Urinary bladder (tissue), 4 donors: ENCODE measurements at places on chromosomes 4 and X. TPM values are rescaled to one million over a fixed set of nuclear protein-coding genes. Genes with fewer than 3 reads are reported as not detected.

DNA sequence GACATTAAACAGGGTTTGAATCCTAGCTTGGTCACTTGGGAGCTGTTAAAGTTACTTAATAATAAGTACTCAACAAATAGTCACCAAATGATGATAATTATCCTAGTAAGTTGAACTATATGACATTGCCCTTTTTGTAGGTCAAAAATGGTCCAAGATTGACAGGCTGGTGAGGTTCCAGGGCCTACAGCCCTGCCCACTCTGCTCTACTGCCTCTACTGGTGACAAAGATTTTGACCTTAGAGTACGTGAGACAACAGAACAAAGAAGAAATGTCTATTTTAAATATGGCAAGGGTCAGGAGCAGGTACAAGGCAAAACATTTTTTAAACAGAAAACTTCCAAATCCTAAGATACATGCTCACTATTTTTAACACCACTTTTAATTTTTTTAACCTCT, 572 bp upstream of the SMPX start:
- DNase-seq, result no peak

RTL5 gene
- polyA plus RNA-seq, result 10.0 TPM

DNA sequence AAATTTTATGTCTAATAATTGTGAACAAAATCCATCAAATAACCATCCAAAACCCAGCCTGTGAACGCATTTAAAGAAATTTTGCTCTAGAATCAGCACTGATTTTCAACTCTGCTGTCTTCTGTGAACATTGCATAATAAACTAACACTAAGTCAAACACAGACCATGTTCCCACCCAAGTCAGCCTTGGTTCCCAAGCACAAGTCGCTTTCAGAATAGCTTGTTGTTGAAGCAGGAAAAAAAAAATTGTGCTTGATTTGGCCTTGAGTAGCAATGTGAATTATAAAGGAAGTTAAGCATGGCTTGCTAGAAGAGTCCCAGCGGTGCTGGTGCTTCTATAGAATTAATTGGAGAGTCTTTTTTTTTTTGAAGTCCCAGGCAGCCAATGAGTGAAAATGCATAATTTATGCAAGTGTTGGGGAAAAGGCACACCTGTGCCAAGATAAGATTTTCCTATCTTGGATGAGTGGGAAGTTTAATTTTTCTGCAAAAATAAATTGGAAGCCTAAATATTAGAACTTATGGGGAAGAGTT, 42.1 kb downstream of the HHIP start:
- no peak for DNase-seq

- DNase-seq, result no peak
Measured at GRCh38 chr4:80307183-80307735, 28.3 kb upstream of the CFAP299 start.

DNA sequence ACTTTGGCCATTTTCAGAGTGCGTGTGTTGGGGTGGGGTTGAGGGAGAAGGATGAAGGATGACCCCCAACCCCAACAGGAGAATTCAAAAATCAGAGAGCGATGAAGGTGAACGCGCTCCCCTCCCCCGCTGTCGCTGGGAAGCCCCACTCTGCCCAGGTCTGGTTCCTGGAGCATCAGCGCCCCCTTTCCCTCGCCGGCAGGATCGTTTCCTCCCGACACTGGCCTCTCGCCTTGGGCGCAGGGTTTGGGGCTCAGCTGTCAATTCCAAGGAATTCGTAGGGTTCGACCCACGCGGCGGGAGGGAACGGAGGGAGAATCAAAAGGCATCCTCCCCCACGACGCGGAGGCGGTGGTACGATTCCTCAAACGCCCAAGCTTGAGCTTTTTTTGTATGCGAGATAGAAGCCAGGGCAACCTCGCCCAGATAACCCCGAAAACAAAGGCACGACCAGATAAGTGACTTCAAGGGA, 1.0 kb upstream of the PDGFRA start:
- DNase-seq, result peak; percentile 62

TMEM31 gene
- polyA plus RNA-seq, result not detected

DNA sequence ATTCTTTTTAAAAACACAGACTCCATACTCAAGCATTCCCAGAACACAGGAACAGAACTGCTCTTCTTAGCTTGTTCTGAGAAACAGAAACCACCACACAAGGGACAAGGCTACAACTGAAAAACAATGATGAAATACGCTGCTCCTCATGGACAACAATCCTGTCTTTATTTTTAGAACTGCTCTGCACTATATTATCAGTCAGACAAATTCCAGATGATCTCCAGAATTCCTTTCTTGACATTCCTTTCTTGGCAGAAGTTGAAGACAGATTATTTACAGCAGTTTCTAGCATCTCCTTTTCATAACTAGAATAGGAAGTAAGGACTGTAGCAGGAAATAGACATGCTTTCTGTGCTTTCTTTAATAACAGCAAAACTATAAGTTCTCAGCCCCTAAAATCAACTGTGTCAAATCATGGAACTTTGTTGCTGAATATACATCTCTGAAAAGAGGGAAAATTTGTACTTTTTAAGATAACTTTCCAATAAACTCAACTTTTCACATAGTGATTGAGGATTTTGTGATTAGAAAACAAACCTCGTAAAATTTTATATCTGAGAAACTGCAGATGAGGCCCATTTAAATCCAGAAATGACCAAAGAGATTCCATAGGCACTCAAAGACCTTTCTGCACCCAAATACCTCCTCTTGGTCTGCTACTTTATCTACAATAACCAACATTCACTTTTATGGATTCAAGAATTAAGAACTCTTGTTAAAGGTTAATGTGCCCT, 35.9 kb downstream of the ANTXR2 start:
- DNase-seq, result no peak

GRCh38 chr4:2761035-2761923, 5.1 kb upstream of the TNIP2 start:
- DNase-seq, result no peak

SPIN2A gene
- 0.54 TPM for polyA plus RNA-seq

MAGEA2 gene
- not detected for polyA plus RNA-seq

GRCh38 chr4:146278986-146279385, 64.6 kb downstream of the REELD1 start:
- no peak for DNase-seq

DNA sequence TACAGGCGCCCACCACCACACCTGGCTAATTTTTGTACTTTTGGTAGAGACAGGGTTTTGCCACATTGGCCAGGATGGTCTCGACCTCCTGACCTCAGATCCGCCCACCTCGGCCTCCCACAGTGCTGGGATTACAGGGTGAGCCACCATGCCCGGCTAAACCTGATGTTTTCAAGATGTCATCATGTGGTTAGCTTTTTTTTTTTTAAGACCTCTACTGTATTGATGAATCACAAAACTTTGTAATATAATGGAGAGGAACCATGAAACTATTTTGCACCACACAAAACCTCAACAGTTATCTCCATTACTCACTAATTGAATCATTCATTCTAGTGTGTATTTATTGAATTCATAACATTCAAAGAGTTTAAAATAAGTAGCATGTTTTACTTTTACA, 94.7 kb upstream of the NEIL3 start:
- DNase-seq, result no peak

XK gene
- polyA plus RNA-seq, result 2.1 TPM

CSAG2 gene
- not detected for polyA plus RNA-seq

GRCh38 chr4:172356016-172356415, 542.8 kb downstream of the GALNTL6 start:
- no peak for DNase-seq

DNA sequence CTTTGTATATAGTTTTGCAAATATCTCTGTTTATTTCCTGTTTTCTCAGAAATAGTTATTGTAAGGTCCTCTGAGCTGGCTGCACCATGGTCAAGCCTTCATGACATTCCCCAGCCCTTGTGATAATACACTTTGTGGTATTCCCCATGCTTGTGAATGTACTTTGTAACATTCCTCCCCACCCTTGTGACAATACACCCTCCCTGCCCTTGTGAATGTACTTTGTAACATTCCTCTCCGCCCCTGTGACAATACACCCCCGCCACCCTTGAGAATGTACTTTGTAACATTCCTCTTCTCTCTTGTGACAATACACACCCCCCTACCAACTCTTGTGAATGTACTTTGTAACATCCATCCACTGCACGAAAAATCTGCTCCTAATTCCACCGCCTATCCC, 530.7 kb downstream of the CENPC start:
- no peak for DNase-seq

GRCh38 chrX:53009032-53009431, 39.6 kb upstream of the GPR173 start:
- no peak for DNase-seq

GRCh38 chr4:77599378-77599777, 6.2 kb upstream of the CXCL13 start:
- no peak for DNase-seq

AKAP14 gene
- polyA plus RNA-seq, result not detected

CT45A1 gene
- polyA plus RNA-seq, result not detected

OCRL gene
- polyA plus RNA-seq, result 25.7 TPM

PAK3 gene
- 0.33 TPM for polyA plus RNA-seq

XAGE1A gene
- polyA plus RNA-seq, result not detected

GRCh38 chr4:119980456-119980855, 86.2 kb downstream of the MAD2L1 start:
- no peak for DNase-seq

GRCh38 chr4:69126024-69126423, 29.8 kb downstream of the UGT2B7 start:
- DNase-seq, result no peak

DNA sequence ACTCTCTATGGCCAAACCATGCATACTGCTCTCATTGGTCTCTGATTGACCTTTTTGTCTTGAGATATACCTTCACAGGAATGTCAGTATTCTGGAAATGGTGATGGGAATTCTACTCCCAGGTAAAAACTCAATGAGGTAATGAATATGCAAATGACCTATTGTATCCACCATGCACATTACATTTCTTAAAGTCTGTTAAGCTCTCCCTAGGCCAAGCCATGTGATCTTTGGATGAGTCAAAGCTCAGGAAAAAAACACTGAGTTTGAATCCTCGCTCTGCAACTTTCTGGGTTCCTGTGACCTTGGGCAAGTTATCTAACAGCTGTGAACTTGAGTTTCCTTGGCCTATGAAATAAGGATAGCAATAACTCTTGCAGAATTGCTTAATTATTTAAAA, 175.4 kb downstream of the PPP1R2C start:
- no peak for DNase-seq

- no peak for DNase-seq
Measured at GRCh38 chr4:139934708-139935195, 219.2 kb downstream of the MAML3 start.

TRIM75 gene
- polyA plus RNA-seq, result not detected

DCAF12L1 gene
- polyA plus RNA-seq, result 1.7 TPM

DNA sequence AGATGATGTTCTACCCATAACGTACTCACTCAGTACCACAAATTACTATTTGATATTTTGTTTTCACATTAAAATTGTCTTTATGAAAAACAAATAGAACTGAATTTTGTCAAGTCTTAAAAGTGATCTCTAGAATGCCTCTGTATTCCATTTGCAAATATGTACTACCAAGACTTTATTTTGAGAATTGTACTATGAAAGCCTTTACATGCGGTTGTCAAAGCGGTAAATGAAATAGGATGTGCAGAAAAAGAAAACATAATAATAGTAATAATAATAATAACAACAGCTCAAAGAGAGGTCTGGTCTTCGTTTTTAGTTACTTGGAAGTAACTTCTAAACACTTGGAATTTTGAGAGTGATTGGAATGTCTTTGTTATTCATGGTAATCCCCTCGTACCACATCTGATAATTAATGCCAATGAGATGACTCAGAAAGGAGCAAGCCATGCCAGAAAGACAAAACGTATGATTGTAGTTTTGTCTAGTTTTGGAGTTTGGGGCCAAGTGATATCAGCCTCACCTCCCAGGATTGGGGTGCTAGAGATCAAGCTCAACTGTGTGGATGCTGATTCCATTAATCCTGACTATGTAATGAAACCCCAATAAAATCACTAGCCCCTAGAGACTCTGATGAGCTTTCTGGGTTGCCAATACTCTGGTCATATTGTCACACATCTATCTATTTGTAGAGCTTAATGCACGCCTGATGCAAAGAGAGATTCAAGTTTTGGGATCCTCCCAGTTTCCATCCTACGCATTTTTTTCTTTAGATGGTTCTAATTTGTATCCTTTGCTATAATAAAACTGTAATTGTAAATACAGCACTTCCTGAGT, 20.2 kb upstream of the CTSO start:
- DNase-seq, result no peak
